ENCODE measurements at places on chromosomes 5 and 9. TPM values are rescaled to one million over a fixed set of nuclear protein-coding genes. Genes with fewer than 3 reads are reported as not detected.

Gene FCHSD1
- total RNA-seq, result 31.8 TPM

Gene DAB2IP
- 0.54 TPM for total RNA-seq

Gene TPD52L3
- not detected for total RNA-seq

DNA sequence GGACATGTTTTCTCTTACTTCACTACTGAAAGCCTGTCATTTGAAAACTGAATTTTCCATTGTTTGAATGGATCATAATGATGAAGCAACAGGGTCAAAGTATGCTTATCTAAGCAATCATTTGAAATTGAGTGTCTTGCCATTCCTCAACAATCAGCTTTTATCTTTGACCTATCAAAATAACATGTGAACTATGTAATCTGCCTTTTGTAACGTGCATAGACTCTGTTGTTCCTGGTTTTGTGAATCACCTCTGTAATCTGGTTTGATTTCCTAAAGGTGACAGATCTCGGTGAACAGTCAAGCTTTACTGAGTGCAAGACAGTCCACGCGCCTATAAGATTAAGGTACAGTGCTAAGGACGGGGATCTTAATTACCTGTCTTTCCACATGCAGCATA is 3.3 kb downstream of the MEF2C start:
- DNase-seq, result no peak

- no peak for DNase-seq
Observed at GRCh38 chr9:76116913-76117312, 226.4 kb downstream of the PCSK5 start.

DNA sequence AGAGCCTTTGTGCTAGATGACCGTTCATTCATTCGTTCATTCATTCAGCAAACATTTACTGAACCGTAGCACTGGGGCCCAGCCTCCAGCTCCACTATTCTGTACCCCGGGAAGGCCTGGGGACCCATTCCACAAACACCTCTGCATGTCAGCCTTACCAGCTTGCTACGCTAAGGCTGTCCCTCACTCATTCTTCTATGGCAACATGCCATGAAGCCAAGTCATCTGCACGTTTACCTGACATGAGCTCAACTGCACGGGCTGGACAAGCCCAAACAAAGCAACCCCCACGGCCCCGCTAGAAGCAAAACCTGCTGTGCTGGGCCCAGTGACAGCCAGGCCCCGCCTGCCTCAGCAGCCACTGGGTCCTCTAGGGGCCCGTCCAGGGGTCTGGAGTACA is 6.0 kb downstream of the CEL start:
- DNase-seq, result no peak
